Upper lobe of right lung (tissue), 1 donor: ENCODE measurements at places on chromosomes 12 and 14. TPM values are rescaled to one million over a fixed set of nuclear protein-coding genes. Genes with fewer than 3 reads are reported as not detected.

The KRT72 gene
- total RNA-seq = not detected

GRCh38 chr12:58489394-58489793 lies 430.9 kb downstream of the LRIG3 start:
- DNase-seq = no peak

- no peak for DNase-seq
Observed at GRCh38 chr14:98292191-98292590, 979.8 kb downstream of the BCL11B start.

- DNase-seq = no peak
Observed at GRCh38 chr12:53966085-53966384, 6.9 kb upstream of the HOXC11 start.

DNA sequence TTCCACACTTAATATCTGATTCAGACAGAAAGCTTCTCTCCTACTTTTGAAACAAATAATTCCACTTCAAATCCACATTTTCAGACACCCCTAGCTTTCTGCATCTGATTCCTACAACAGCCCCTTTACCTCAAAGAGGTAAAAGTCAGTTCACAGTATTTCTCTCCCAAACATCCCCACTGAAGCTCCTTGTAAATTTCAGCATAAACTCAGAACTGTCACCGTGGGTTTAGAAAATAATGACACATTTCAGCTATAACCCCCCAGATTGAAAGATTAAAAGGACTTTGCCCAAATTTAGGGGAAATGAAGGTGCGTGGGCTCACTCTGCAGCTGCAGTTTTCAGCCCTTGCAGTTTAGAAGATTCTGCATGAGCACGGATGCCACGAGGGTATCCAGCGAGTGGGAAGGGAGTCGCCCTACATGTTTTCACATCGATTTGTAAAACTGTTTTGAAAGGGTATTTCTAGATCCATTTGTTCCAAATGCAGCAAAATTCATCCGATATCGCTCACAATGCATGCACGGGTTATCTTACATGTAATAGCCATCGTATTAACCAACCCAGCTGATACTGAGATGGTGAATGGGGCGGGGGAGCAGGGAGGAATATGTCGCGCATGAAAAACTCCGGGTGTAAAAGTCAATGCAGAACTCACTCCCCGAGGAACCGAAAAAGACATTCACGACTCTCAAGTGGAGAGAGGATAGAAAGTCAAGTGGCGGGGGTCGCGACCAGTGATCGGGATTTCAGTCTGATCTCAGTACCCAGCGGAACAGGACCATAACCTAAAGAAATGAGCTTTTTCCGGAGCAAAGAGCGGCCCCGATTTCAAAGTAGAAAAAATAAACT lies 5.0 kb upstream of the CCND2 start:
- no peak for DNase-seq

The MYH6 gene
- 3.4 TPM for total RNA-seq

DNA sequence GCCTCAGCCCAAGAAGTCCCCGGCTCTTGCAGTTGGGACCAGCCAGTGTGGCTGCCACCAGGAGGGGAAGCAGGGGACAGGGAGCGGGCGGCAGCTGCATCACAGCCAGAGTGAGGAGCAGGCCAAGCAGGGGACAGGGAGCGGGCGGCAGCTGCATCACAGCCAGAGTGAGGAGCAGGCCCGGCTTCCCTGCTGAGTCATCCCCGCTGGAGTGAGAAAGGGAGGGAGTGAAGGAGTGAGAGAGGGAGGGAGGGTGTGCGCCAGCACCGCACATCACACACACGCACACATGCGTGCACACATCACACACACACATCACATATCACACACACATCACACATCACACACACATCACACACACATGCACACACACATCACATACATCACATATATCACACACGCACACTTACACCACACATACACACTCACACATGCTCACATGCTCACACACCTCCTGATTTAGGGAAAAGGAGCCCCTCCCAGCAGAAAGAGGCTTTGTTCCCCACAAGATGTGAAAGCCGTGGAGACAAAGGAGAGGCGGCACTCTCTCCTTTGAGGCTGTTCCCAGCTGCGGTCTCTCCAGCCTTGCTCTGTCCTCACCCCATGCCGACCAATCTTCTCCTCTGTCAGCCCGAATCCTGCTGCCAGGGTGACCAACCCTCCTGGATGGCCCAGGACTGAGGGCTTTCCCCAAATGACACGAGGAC lies 16.7 kb upstream of the ZDHHC22 start:
- no peak for DNase-seq

GRCh38 chr14:52977798-52978197 lies 26.9 kb upstream of the FERMT2 start:
- DNase-seq = no peak

DNA sequence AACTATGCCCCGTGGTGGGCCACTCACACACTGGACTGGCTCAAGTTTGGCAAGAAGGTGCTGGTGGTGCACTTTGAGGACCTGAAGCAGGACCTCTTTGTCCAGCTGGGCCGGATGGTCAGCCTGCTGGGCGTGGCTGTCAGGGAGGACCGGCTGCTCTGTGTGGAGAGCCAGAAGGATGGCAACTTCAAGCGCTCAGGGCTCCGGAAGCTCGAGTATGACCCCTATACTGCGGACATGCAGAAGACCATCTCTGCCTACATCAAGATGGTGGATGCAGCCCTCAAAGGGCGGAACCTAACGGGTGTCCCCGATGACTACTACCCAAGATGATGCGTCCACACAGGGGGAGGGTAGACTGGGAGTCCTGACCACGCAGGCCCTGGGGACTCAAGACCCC lies 91.1 kb downstream of the CMKLR1 start:
- DNase-seq = no peak

The DTX1 gene
- total RNA-seq = 5.1 TPM

- no peak for DNase-seq
Observed at GRCh38 chr12:63822352-63822751, 22.1 kb upstream of the SRGAP1 start.

GRCh38 chr14:102849526-102850379 lies 72.5 kb downstream of the TRAF3 start:
- no peak for DNase-seq

The TMEM119 gene
- 43.8 TPM for total RNA-seq

DNA sequence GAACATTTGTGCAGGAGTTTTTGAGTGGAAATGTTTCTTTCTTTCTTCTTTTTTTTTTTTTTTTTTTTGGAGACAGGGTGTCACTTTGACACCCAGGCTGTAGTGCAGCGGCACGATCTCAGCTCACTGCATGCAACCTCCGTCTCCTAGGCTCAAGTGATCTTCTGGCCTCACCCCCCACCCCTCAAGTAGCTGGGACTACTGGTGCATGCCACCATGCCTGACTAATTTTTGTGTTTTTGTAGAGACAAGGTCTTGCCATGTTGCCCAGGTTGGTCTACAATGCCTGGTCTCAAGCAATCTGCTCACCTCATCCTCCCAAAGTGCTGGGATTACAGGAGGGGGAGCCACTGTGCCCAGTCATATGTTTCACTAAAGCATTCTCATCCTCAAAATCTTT lies 69.2 kb upstream of the BCAT1 start:
- no peak for DNase-seq

- peak; percentile 92 for DNase-seq
Observed at GRCh38 chr14:76977793-76978720, 50.5 kb downstream of the IRF2BPL start.

DNA sequence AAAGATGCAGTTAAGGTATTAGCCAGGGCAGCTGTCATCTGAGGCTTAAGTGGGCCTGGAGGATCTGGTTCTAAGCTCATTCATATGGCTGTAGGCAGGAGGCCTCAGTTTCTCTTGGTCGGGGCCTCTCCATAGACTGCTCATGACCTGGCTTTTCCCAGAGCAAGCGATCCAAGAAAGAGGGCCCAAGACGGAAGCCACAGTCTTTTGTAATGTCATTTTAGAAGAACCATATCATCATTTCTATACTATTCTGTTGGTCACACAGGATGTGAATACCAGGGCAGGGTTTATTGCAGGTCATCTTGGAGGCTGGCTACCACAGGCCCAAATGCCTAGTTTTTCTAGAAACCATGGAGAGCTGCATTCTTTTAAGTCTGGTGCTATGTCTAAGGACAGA lies 47.7 kb downstream of the GNG2 start:
- no peak for DNase-seq

GRCh38 chr14:68318828-68319227 lies 474.0 kb downstream of the ZFP36L1 start:
- DNase-seq = no peak

DNA sequence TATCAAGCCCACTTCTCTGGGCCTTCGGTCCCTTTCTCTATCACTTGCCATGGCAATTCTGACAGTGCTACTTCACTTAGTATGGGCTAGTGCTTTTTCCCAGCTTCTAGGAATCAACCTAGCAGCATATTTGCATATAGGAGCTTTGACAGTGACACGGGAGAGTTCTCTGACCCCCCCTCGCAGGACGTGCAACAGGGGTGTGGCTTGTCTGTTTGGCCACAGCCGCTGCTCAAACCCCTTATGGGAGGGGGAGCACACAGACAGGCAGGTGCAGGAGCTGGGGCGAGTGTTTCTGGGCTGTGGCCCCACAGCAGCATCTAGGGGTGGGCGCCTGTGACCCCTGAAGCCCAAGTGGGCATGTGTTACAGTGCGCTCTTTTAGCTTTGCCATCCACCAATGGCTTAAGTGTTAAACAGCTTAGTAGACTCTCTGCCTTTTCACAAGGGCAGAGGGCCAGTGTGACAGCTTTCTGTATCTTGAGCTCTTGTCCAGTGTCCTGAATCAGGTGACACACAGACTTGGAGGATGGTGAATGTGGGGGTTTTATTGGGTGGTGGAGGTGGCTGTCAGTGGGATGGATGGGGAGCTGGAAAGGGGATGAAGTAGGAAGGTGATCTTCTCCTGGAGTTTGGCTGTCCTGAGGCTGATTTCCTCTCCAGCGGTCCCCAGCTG lies 229.3 kb downstream of the PCNX1 start:
- DNase-seq = no peak

DNA sequence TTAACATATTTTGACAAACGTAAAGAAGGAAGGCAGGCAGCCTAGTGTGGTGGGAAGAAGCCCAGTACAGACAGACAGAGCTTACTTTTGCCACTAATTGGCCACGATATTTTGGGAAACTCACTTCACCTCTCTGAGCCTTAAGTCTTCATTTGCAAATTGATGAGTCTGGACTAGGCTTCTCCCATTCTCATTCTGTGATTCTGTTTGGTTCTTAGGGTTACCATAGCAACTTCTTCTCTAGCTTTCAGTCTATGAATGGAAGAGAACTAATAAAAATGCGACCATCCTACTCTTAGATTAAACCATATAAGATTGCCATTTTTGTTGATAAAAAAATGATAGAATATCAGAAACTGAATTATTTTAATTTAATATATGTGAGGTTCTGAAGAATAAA lies 210.5 kb downstream of the SNAPC1 start:
- DNase-seq = no peak

DNA sequence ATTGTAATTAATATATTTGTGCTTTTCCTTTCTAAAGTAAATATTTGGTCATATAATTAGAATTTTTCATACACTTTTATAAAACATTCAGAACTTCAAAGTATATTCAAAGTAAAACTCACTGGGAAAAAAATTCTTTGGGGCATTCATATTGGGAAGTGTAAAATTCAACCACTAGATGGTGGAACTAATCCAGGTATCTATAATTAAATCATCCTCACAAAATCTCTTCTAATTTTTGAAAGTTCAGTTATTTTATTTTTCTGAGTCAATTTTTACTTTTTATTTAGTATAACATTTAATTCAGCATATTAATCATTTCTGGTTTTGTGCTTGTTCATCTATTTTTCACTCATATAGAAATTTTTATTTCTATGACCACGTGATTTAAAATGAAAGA lies 81.0 kb downstream of the NTS start:
- no peak for DNase-seq

GRCh38 chr12:47312808-47313426 lies 233.2 kb upstream of the AMIGO2 start:
- no peak for DNase-seq

DNA sequence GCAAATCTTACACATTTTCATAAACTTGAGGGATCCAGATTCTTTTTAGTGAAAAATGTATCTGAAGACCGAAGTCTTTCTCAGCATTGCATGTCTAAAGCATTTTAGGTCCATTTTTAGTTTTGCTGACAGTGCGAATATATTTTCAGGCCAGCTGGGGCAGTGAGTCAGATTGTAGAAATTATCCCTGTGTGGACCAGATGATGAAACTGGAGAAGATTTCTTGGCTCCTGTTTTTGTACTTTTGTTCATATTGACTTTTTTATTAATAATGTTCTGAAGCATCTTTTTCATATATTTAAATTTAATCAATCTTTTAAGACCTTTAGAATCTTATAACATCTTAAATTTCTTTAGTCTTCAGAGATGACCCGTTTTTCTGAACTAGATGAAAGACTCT lies 173.1 kb downstream of the FLRT2 start:
- no peak for DNase-seq

DNA sequence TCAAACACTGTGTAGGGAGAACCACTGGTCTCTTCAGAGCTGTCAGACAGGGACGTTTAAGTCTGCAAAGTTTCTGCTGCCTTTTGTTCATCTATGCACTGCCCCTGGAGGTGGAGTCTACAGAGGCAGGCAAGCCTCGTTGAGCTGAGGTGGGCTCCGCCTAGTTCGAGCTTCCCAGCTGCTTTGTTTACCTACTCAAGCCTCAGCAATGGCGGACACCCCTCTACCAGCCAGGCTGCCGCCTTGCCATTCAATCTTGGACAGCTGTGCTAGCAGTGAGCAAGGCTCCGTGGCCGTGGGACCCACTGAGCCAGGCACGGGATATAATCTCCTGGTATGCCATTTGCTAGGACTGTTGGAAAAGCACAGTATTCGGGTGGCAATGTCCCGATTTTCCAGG lies 24.6 kb upstream of the YBX3 start:
- no peak for DNase-seq

The PRKD1 gene
- total RNA-seq = 17.2 TPM

The RNASE2 gene
- total RNA-seq = 4.1 TPM

GRCh38 chr12:21500786-21501257 lies 613 bp downstream of the RECQL start:
- DNase-seq = no peak

The KRT82 gene
- not detected for total RNA-seq

The NIN gene
- 37.5 TPM for total RNA-seq

- DNase-seq = no peak
Observed at GRCh38 chr14:57657487-57657886, 163.8 kb upstream of the CCDC198 start.

DNA sequence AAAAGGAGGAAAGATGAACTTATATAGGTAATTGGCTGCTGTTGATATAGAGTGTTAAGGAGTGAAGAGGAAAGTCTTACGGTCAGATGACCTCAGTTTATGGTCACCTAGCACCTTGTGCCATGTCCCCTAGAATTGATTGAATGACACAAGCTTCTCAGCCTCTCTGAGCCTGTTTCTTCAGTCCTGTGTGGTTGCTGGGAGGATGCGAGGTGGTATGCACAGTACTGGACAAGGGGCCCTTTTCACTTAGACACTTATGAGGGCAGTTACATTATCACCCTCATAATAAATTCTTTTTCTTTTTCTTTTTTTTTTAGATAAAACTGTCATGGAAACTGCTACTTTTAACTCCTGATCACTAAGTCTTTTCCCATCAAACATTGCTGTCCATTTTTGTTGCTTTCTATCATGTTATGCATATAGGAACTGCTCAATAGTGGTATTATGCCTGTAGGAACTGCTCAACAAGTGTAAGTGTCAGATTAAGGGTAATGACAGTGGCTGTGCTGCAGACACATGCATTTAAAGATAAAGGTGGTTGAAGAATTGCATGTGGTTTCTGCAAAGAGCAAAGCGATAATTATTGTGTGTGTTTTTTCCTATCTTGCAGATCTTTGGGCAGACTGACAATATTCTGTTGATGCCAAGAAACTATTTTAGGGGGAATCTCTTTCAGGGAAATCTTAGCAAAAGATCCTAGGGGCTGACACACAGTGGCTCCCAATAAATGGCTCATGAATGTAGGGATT lies 11.6 kb downstream of the ANO6 start:
- no peak for DNase-seq
